Glomerular endothelial cell (primary cell): ENCODE measurements at places on chromosomes 12 and 14. TPM values are rescaled to one million over a fixed set of nuclear protein-coding genes. Genes with fewer than 3 reads are reported as not detected.

DNA sequence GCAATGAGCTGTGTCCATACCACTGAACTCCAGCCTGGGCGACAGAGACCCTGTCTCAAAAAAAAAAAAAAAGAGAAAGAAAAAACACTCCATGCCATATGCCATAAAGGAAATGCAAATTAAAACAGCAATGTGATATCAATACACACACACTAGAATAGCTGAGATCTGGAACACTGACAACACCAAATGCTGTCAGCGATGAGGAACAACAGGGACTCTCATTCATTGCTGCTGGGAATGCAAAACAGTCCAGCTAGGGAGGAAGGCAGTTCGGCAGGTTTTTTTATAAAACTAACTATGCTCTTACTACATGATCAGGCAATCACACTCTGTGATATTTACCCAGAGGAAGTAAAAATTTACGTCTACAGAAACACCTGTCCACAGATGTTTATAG is 3.4 kb upstream of the ABCB9 start:
- DNase-seq: no peak

Gene RNF212B
- not detected in 2 replicates for total RNA-seq

Gene RASSF8
- 34.9 and 38.7 TPM in 2 replicates for total RNA-seq

- no peak for DNase-seq
Measured at GRCh38 chr12:132062481-132062880, 81.6 kb downstream of the DDX51 start.

Gene PRB4
- total RNA-seq: not detected in 2 replicates

DNA sequence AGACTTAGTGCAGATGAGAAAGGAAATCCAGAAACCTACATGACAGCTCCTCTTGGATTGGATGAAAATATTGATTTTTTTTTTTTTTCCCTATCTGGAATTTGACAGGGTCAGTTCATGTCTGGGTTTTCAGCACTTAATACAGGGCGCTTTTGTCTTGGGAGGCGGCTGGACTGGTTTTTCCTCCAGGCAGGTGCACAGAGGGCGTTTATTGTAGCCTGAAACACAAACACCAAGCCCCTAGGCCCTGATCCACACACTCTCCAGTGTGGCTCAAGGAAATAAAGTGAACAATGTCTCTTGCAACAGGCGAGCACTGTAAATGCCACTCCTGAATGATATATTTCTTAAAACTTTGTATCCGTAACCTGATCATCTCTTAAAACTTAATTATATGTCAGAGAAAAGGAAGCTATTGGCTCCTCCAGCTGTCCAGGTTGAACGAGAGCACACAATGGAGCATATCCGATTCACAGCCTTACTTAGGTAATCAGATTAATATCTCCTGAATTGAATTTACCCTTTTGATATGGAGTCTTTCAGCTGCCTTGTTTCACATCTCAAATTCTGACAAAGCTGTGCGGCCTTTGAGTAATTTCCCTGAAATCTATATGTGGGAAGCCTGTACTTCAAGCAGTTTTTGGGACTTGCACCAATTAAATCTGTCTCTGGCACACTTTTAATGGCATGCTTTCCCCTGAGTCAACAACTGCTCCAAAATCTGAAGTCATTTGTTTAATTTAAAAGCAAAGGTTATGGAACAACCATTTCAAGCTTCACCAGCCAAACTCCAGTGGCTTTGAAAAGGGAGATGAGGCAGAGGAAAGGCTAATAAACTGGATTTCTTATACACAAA is 485.7 kb downstream of the ZFP36L1 start:
- DNase-seq: no peak

Gene CCDC59
- 53.1 and 53.8 TPM in 2 replicates for total RNA-seq

DNA sequence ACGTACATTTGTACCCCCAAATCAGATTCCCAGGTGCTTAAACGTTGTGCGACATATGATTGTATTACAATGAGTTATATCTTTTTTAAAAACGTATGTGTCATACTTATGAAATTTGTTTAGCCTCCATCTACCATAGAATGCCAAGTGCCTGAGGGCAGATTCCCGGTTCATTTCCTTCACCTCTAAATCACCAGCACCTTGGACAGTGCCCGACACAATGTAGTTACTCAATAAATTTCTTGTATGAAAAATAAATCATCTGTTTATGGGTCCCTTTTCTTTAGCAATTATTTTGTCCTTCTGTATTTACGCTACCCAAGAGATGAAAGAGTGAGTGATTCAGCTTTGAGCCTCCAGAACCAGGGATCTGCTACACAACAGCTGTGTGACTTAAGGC is 157.4 kb downstream of the TBX5 start:
- no peak for DNase-seq

DNA sequence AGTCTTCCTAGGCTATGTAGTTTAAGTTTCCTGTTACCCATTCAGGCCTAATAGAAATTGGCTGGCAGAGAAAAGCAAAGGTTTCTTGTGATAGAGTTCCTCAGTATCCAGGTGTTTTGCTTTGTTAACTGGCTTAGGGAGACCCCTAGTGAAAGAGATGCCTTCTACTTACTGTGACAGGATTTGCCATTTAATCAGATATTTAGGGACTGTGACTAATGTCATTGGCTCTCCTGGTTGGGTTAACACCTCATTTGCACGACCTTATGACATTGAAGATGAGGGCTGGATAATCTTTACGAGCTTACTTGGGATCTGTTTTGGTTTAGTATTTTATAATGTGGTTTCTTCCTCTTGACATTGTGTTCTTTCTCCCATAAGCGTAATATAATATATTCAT is 5.8 kb downstream of the MON2 start:
- no peak for DNase-seq

- DNase-seq: no peak
Measured at GRCh38 chr12:45433441-45433868, 217.6 kb downstream of the ANO6 start.

DNA sequence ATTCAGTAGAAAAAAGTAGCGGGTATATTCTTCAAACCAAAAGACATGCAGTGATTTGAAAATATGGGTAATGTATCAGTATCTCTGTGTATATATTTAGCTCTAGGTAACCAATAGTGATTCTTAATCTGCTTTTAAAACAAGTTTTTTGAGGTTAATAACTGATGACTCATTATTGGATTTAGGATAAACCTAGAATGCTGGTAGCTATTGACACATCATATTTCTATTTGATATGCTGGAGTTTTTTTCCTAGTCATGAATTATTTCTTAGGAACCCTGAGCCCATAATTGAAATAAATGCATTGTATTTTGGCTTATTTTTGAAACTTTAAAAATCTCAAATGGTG is 15.5 kb downstream of the ARF6 start:
- DNase-seq: no peak

Gene SLC10A1
- total RNA-seq: not detected in 2 replicates

GRCh38 chr12:2639020-2639298 is 155.8 kb upstream of the FKBP4 start:
- no peak for DNase-seq

Gene STYX
- 21.7 and 22.3 TPM in 2 replicates for total RNA-seq

- DNase-seq: no peak
Measured at GRCh38 chr12:116498471-116498870, 60.7 kb upstream of the MAP1LC3B2 start.

Gene TAS2R8
- not detected in 2 replicates for total RNA-seq

- DNase-seq: no peak
Measured at GRCh38 chr14:76431538-76431937, 55.6 kb downstream of the ESRRB start.

GRCh38 chr14:101973356-101973755 is 9.0 kb downstream of the DYNC1H1 start:
- no peak for DNase-seq

GRCh38 chr12:46207644-46208043 is 61.2 kb downstream of the SLC38A1 start:
- DNase-seq: no peak

DNA sequence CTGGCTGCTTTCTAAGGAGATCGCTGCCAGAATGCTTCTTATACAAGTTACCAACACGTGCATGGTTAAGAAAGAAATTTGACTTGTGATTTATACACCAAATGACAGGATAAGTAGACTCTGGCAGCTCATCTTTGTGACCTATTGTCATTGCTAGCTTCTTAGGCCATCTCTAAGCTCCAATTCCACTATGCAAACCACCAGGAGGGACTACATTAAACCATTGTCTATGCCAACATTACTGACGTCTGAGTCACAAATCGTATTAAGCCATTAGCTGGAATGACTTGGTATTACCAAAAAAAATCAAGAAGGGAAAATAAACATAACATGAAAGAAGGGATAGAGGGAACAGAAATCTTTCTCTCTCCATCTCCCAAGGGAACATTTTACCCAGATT is 15.8 kb upstream of the VPS33A start:
- no peak for DNase-seq

GRCh38 chr12:31478425-31478824 is 112.5 kb downstream of the DENND5B start:
- DNase-seq: no peak

- DNase-seq: no peak
Measured at GRCh38 chr12:4991801-4992200, 51.9 kb upstream of the KCNA5 start.

Gene LRFN5
- total RNA-seq: 0.41 and 1.4 TPM in 2 replicates

- DNase-seq: no peak
Measured at GRCh38 chr12:115813256-115813655, 464.2 kb downstream of the MED13L start.

DNA sequence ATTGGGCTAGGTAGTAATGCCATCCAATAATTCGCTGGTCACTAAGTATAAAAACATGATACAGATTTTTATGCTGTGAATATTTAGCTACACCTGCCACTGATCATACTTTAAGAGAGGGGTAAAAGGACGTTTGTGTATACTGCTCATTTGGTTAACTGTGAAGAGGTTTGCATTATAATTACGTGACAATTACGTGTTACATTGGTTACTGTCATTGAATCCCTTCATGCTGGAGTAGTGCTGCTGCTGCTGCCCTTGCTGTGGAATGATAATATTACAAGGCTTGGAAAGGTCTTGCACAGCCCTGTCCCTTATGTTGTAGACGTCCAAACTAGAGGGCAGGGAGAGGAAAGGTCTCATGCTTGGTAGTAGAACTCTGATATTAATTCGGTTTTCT is 312.2 kb upstream of the ATP2B1 start:
- DNase-seq: no peak
